ENCODE measurements at places on chromosomes 2 and 18.
A peak's percentile ranks its signal among the peaks of the same experiment; 100 is the strongest.

DNA sequence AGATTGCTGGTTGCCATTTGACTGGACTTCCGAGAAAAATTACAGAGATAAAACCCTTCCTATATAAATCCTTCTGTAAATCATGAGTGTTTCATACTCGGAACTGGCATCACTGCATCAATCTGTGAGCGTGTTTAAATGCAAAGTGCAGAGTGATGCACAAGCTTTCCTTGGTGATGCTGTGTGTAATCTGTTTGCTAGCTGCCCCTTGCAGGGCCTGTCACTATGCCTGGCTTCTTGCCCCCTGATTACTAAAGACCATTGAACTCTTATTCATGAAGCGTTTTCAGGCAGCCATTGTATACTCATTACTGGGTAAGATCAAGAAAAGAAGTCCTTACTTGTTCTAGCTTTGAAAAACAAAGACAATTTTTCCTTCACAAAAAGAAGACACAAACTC lies 266.9 kb upstream of the FANCL start:
- no peaks in the 10 kb centered on the region for H3K36me3 ChIP-seq
- no peaks in the 10 kb centered on the region for H3K4me1 ChIP-seq
- H3K27me3 ChIP-seq = no peaks in the 10 kb centered on the region
- no peak for DNase-seq

GRCh38 chr18:59343926-59344325 lies 15.1 kb downstream of the LMAN1 start:
- H3K36me3 ChIP-seq = peaks cover 90% of the 10 kb centered on the region
- H3K27me3 ChIP-seq = no peaks in the 10 kb centered on the region
- H3K27ac ChIP-seq = no peak overlapping the region

DNA sequence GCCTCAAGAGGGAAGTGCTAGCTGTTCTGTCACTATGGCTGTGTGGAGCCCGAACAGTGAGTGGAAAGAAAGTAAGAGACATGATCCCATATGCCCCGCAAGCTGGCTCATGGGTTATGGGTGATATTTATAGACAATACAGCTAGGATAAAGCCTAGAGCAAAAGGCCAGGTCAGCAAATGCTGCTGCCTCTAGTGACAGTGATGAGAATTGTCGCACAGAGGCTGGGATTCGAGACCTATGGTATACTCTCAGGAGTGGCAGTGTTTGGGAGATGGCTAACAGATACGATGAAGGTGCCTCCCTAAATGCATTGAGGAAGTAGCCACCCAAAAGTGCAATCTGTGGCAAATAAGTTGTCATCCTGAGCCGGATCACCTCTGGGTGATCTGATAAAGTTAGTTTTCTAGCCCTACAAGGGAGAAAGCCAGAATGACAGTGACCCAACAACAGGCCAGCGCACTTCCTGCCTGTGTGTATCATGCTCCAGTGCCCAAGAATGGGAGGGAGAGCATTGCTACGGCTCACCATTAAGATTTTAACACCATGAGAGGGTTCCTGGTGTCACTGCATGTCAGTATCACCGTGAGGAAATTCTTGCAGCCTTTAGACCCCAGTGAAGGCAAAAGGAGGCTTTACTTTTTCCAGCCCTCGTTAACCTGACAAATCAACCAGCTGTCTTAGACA lies 92.2 kb upstream of the TGFA start:
- no peak overlapping the region for H3K4me3 ChIP-seq
- no peaks in the 10 kb centered on the region for H3K36me3 ChIP-seq
- no peak for DNase-seq
- no peaks in the 10 kb centered on the region for H3K27me3 ChIP-seq
- H3K4me1 ChIP-seq = peaks cover 10% of the 10 kb centered on the region

DNA sequence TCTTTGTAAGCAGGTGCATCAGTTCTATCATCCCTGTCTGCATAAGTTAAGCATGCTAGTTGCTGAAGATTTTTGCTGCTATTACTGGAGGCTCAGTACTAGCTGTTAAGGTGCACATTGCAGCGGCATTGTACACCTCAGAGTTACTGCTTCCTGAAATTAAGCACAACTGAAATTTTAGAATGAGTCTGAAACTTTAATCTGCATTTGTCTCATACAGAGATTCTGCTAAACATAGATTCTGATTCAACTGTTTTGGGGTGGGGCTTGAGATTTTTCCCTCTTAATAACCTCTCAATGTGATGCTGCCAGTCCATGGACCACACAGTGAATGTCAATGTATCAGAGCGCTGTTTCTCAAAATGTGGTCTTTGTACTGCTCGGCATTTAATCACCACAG lies 585.7 kb upstream of the GCFC2 start:
- H3K27ac ChIP-seq = no peak overlapping the region
- H3K4me3 ChIP-seq = no peak overlapping the region
- DNase-seq = no peak

- peaks cover 6% of the 10 kb centered on the region for H3K4me1 ChIP-seq
- H3K36me3 ChIP-seq = no peaks in the 10 kb centered on the region
- H3K27ac ChIP-seq = no peak overlapping the region
These were observed 4.7 kb downstream of the DPYSL5 start for GRCh38 chr2:26852405-26853306.

- no peak overlapping the region for H3K4me3 ChIP-seq
- no peak for DNase-seq
- no peaks in the 10 kb centered on the region for H3K36me3 ChIP-seq
These were observed 313.8 kb downstream of the LNPK start for GRCh38 chr2:175688243-175688642.

- peak; percentile 89 for DNase-seq
- H3K27me3 ChIP-seq = no peaks in the 10 kb centered on the region
- peak overlapping the region; percentile 93 for H3K4me3 ChIP-seq
- H3K36me3 ChIP-seq = peaks cover 43% of the 10 kb centered on the region
- H3K27ac ChIP-seq = peak overlapping the region; percentile 97
These were observed 484 bp upstream of the DARS1 start for GRCh38 chr2:135985826-135986393.

DNA sequence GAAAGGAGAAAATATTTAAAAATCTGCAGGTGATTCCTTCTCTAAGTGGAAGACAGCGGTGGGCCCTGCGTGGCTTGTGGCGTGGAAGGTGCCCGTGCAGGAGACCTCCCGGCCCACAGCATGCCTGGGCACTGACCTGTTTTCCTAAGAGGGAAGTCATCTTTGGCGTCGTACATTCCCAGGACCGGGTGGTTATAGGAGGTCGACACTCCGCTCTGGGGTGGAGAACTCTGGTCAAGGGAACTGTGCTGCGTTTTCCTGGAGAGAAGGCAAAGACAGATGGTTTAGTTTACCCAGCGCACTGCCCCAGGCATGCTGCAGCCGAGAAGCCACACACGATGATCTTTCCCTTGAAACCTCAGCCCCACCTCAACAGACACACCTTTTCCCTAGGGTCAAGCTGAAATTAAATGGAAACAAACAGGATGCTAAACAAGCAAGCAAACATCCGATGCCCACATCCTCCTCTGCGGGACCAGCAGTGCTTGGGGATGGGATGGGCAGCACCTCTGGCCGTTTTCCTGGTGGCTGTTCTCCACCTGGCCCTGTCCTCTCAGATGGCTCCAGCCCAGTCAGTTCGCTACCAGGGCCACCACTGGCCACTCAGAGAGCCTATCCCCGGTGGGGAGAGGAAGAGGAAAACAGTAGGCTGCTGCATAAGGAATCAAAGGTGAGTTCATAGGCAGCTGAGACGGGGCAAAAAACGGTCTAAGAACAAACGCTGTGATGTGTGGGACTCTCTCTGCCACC lies 244.1 kb downstream of the HDAC4 start:
- DNase-seq = no peak
- no peaks in the 10 kb centered on the region for H3K27me3 ChIP-seq
- no peak overlapping the region for H3K4me3 ChIP-seq
- no peak overlapping the region for H3K27ac ChIP-seq

Data from activated CD4-positive, alpha-beta T cell treated with anti-CD3 and anti-CD28 coated beads for 36 hours (primary cell).